ENCODE measurements at places on chromosomes 2 and 18. TPM values are rescaled to one million over a fixed set of nuclear protein-coding genes. Genes with fewer than 3 reads are reported as not detected.

DNA sequence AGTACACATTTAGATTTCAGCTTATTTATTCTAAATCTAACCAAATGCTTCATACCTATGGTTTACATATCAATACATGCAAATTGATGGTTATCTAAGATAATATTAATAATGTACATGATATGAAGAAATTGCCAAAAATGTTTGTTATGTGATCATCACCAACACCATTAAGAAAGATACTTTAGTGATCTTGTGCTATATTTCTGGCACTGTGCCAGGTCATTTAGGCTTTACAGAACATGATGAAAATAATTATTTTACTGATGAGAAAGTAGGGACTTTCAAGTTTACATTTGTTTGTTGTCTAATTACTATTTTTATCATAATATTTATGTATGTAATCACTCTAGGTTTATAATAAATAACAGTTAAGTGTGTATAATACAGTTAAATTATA is 158.3 kb downstream of the GULP1 start:
- DNase-seq, result no peak

GRCh38 chr2:241977557-241978300 is 108.2 kb downstream of the RTP5 start:
- DNase-seq, result no peak

GRCh38 chr2:22894761-22895160 is 490.2 kb upstream of the KLHL29 start:
- DNase-seq, result no peak

GRCh38 chr2:28810384-28811285 is at the start of gene SPDYA:
TSS of gene SPDYA (plus strand) at chr2:28810834. CDS start at chr2:28816015, 5,181 bp downstream.
- peak; percentile 83 for DNase-seq

GRCh38 chr2:175383286-175383685 is 201.8 kb upstream of the ATP5MC3 start:
- no peak for DNase-seq

DNA sequence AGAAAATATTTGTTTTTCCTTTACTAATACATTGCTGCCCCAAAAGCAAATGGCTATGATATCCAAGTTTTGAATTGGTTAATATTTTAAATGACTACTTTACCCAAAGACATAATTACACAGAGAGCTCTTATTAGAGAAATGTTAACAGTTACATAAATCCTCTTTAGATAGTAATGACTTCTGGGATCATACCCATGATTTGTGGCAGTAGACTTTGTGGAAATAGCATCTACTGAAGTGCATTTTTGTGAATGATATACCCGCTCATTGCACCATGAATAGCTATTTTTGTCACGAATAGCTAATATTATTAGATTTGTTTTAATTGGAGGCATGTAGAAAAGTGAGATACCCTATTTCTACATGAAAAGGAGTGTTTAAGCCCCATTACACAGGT is 15.8 kb downstream of the NYAP2 start:
- no peak for DNase-seq

DNA sequence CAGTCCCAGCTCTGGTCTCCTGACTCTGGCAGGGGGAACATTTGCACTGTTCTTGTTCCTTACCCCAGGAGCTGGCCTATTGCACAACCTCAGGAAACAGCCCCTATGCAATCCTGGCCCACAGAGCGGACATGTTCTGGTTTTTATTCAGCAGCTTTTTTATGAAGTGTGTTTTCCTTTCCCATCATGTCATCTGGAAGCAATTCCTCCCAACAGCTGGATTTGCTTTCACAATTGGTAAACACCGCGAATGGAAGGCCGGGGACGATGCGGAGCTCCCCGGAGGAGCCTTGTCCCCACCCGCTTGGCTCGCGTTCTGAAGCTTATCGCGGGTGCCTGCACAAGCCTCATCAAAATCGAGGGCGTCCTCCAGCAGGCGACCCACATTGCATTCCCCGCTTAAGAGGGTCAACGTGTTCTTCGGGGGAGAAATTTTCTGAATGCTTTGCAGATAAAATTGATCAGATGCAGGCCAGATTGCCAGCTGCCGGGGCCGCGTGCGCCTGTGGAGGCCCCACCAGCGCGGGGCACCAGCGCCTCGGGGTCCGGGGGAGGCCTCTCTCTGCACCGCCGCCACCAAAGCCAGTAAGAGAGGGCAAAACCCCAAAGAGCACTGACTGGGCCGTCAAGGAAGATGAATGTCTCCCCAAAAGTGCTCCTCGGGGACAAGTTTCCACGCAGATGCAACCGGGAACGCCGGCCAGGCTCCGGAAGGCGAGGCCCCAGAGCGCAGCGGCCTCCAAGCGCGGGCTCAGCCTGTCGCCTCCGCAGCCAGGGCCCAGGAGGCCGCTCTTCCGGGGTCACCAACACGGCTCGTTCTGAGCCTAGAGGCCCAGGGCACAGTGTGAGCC is 60.3 kb upstream of the SP3 start:
- DNase-seq, result peak; percentile 84

DNA sequence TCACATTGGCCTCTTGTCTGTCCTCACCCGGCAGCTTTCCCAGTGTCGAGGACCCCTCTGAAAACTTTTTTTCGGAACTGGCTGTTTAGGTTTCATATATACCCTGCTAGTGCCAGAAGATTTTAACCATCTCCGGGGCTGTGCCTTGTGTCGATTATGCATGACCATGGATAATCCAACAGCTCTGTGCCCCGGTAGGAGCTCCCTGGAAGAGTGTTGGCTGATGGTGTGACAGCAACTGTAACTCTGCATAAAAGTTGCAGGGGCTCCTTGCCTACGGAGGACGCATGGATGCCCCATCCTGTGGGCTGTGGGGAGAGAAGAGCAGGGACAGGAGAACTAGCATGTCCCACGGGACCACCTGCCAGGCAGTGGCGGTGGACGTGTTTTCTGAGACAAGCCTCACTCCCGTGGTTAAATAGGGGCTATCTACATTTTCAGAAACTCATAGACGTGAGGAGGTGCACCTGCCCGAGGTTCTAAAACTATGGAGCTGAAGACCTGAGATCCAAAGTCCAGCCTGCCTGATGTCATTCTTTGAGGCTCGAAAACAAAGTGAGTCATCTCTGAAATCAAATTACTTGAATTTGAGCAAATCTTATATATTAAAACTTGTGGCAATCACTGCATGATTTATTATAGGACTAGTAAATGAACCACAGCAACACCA is 437.2 kb upstream of the HS6ST1 start:
- DNase-seq, result no peak

GRCh38 chr18:50126471-50126870 is 68.5 kb downstream of the MYO5B start:
- no peak for DNase-seq

DNA sequence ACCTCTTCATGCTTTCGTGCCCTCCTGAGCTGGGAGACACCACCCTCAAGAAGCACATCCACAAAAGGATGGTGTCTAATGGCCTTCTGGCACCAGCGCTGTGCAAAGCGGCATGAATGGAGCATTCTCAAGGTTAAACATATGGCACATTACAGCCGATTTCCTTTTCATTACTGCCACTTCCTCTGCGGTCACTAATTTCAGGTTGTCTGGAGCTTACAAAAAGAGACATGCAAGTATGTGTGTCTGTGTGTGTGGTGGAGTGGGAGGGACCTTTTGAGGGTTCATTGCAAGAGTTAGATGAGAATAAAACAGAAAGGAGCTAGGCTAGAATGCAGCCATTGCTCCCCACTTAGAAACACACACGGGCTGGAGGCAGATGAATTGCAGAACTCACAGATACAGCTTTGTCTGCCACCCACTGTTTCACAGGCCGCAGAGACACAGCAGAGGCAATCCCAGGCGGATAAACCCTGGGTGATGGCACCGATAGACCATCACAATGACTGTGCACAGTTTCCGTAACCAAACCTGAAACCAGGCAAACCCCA is 76.0 kb downstream of the TGIF1 start:
- DNase-seq, result no peak

GRCh38 chr2:55585451-55586080 is 31.9 kb downstream of the PPP4R3B start:
- no peak for DNase-seq

- no peak for DNase-seq
Observed at GRCh38 chr2:48723129-48723528, 32.4 kb downstream of the LHCGR start.

GRCh38 chr2:7860693-7861092 is 821.2 kb upstream of the ID2 start:
- DNase-seq, result no peak

DNA sequence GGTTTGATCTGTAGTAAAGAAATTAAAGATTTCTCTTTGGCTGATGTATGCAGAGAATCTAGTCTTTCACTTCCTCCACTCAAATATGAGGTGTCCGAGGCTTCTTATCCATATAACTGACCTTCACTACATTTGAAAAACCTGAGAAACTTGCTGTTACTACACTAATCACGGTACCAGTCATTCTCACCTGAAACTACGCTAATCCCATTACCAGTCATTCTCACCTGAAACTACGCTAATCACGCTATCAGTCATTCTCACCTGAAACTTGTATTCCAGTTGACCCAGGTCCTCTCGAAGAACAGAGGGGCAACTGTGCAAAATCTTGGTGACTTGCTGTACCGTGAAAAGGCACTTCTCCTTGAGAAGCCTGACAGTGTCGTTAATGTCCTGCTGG is 5.1 kb downstream of the MTERF4 start:
- no peak for DNase-seq

GRCh38 chr2:109497911-109498870 is 115.6 kb downstream of the SEPTIN10 start:
- peak; percentile 74 for DNase-seq

GRCh38 chr18:78086931-78087330 is 837.3 kb downstream of the GALR1 start:
- DNase-seq, result no peak

GRCh38 chr2:221533299-221533698 is 38.8 kb downstream of the EPHA4 start:
- no peak for DNase-seq

DNA sequence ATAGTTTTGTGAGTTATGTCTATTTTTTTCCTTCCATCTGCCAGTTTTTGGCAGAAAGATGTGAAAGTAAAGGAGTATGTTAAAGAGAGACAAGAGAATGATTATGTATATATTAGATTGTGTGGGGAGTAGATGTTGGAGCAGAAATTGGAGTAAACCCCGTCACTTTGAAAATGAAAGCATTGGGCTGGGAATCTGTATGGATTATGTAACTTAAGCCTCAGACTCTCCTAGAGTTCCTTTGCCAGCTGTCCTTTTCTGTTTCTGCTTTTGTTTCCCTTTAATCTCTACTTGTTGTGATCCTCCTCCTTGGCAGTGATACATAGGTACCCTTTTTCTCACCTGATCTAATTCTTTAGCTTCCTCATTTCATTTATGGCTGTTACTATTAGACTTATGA is 19.2 kb downstream of the CCDC138 start:
- no peak for DNase-seq

GRCh38 chr2:152343426-152343825 is 8.5 kb downstream of the FMNL2 start:
- no peak for DNase-seq

DNA sequence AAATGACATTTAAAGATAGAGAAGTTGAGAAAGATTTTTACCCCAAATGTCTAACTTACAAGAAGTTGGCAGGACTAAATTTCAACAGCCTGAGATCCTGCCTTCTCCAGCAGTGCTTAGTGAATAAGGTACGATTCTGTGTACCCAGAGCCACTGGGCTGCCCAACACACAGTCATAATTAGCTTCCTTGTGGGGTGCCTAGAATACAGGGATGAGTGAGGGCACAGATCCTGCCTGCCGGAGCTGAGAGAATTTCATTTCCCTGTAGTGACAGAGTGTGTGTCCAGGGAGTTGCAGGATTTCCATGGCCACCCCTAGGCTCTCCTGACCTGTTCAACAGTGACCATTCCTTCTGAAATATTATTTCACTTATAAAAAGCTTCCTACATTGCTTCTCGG is 27.0 kb downstream of the GREB1 start:
- no peak for DNase-seq

DNA sequence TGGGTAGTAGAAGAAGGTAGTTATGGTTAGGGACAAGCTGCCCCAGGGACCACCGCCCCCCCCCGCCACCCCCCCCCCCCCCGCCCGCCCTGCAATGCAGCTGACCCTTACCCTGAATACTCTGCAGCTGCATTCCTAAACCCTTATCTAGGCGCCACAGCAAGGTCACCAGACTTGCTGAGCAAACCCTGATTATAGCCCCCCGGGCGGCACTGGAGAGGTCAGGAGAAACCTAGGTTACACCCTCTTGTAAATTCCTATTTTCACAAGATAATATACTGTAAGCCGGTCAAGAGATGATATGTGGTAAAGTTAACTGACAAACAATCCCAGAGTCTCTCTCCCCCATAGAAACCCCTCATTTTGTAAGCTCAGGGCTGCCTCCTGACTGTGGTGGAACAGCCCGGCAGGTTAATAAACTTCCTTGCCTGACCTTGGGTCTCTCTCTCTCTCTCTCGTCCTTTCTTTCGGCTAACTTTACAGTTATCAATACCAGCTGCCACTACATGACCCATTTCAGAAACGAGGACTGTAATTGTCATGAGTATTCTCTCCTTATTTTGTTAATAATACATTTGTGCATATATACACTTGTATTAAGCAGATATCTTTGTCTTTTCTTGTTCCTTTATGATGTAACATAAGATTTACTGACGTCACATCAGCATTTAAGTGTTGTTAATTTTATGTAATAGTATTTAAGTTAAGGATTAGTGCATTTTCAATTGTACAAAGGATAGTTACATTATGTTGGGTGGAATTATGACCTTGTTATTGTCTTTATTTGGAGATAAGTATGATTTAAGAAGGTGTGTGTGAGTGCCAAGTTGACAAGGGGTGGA is 22.8 kb upstream of the SMAD4 start:
- DNase-seq, result no peak

DNA sequence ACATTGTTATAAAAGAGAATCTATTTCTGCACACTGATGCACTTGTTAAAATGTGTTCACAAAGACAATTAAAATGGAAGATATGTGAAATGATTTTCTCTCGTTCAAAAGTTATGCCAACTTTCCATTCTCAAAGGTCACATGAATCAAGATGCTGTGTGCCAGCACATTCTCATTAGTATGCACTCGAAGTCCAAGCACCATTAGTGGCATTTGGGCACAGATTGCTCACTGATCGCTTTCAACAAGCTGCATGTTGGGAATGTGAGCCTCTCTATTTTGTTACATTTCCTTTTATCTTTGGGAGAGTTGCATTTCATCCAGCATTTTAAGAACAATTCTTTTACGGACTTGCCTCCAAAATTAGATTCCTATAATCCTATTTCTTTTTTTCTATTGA is 398.9 kb downstream of the FBXO15 start:
- DNase-seq, result no peak

GRCh38 chr18:41579185-41579584 is 375.8 kb upstream of the PIK3C3 start:
- DNase-seq, result no peak

GRCh38 chr2:11984316-11985158 is 238.1 kb downstream of the LPIN1 start:
- DNase-seq, result no peak

CFC1 gene
- total RNA-seq, result 0.45 TPM

RAD51AP2 gene
- 0.48 TPM for total RNA-seq

ABCB6 gene
- 30.5 TPM for total RNA-seq

C1QL2 gene
- not detected for total RNA-seq

TGFA gene
- total RNA-seq, result 0.59 TPM

TXNDC2 gene
- not detected for total RNA-seq

FKBP7 gene
- total RNA-seq, result 10.7 TPM

GALR1 gene
- total RNA-seq, result 0.03 TPM

SLC5A7 gene
- 0.14 TPM for total RNA-seq

FOXI3 gene
- total RNA-seq, result not detected

SCN2A gene
- total RNA-seq, result 0.26 TPM

GKN2 gene
- total RNA-seq, result not detected
